AML-193 (cell line): ENCODE measurements at places on chromosomes 13 and 19.
A peak's percentile ranks its signal among the peaks of the same experiment; 100 is the strongest.

DNA sequence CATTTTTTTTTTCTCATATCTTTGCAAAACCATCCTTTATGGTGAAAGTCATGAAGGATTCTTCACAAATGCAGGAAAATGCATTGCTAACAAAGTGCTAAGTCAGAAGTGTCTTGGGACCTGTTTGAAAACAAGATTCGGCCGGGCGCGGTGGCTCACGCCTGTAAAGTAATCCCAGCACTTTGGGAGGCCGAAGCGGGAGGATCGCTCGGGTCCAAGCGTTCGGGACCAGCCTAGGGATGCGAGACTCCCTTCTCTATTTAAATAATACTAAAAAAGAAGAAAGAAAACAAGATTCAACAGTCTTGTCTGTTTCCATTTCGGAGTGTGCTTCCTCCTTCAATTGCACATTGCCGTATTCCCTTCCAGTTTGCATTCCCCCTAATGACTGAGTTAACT is 819 bp downstream of the EID2B start:
- DNase-seq = no peak

- no peak for DNase-seq
Measured at GRCh38 chr19:13817018-13817614, 21.9 kb downstream of the ZSWIM4 start.

GRCh38 chr13:104461049-104461448 is 1394.8 kb upstream of the SLC10A2 start:
- DNase-seq = no peak

DNA sequence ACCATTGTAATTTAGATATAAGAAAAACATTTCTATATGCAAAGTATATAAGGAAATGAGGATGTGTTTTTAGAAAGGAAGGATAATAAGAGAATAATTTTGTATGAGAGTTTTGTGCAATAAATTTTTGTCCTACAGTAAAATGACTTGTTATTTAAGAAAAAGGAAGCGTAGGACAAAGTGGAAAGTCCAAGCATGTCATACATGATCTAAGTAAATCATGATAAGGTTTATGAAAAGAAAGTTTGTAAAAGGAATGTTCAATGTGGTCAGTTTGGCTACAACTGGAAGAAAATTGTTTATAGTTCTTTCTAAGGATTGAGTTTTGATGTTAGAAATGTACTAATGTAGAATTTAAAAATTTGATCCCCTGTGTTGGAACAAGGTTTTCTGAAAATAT is 222.3 kb downstream of the KATNAL1 start:
- DNase-seq = no peak

GRCh38 chr19:47104680-47105079 is 8.9 kb downstream of the ZC3H4 start:
- no peak for DNase-seq

- no peak for DNase-seq
Measured at GRCh38 chr19:492091-492531, 4.2 kb upstream of the MADCAM1 start.

- DNase-seq = no peak
Measured at GRCh38 chr13:71149046-71149445, 718.0 kb downstream of the DACH1 start.

DNA sequence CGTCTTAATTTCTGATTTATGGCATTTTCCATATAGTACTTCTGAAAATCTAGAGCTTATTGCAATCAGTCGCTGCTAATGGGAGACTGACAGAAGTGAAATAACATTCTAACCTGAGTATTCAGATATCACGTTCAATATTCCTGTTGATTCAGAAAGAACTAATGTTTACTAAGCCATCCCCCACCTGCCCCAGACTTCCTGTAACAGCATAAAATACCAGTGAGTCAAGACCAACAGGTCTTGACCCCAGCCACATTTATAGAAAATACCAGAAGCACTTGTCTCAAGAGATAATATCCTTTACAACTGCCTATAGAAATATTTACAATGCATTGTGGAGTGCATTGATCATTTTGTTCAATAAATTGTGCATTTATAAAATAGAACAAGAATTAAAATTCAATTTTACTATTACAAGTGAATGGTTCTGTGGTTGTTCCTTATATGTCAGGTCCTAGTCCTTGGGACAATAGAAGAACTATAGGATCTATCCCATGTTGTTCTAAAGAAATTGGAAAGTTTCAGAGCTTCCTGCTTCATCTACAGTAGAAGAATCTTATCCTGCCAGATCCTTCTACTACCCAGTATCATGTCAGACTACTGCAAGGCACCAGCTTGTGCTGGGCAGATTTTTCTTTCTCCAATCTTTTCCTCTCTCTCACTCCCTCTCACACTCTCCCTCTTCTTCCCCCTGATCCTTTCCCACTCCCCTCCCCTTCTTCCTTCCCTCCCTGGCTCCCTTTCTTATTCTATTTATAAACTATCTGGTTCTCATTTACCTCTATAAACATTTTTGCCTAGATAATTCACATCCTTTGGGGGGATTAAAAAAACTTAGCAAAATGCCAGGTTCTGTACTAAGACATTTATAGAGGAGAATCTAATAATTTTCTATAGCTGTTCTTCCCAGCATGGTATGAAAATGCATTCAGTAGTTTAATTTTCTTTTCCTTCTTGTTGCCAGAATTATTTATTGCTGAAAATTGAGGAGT is 629.9 kb downstream of the DIAPH3 start:
- no peak for DNase-seq

DNA sequence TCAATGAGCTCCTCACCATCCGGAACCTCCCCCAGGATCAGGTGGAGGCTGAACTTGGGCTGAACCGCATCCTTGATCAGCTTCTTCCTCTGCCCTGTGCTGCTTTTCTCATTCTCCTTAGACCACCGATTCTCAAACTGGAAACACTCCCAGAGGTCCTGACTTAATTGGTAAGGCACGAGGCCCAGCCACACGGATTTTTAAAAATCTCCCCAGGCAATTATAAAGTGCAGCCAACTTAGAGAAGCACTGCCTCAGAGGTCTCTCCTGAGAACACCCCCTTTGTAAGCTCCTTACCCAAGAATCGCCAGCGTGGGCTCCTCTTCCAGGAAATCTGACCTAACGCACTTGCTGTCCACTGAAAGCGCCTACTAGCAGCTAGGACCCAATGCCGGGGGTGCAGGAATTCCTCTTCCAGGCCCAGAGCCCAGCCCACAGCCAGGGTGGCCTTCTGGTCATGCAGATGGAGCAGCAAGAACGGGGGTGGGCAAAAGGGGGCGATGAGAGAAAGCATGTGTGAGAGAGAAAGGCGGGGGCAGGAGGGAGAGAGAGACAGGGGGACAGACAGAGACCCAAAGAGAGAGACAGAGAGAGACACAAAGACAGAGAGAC is 66.9 kb upstream of the CACNA1A start:
- no peak for DNase-seq

GRCh38 chr13:99758460-99759162 is 213.0 kb downstream of the ZIC5 start:
- DNase-seq = no peak

- DNase-seq = no peak
Measured at GRCh38 chr19:48338802-48339503, 13.6 kb downstream of the EMP3 start.

DNA sequence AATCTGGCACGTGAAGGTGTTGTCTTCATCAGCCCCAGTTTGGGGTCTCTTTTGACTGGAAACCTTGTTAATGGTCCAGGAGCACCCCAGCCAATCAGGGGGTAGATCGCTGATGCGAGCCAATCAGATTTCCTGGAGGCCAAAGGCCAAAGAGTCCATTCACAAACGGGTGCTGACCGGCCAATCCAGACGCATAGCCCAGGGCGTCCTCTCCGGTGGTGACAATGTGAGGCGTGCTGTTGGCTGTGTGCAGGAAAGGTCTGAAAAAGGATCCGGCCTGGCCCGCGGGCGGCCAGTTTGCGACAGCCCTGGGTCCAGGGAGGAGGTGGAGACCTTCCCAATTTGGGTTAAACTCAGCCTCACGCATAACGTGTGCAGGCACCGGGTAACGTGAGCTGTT is 3.1 kb downstream of the MAST3 start:
- no peak for DNase-seq

DNA sequence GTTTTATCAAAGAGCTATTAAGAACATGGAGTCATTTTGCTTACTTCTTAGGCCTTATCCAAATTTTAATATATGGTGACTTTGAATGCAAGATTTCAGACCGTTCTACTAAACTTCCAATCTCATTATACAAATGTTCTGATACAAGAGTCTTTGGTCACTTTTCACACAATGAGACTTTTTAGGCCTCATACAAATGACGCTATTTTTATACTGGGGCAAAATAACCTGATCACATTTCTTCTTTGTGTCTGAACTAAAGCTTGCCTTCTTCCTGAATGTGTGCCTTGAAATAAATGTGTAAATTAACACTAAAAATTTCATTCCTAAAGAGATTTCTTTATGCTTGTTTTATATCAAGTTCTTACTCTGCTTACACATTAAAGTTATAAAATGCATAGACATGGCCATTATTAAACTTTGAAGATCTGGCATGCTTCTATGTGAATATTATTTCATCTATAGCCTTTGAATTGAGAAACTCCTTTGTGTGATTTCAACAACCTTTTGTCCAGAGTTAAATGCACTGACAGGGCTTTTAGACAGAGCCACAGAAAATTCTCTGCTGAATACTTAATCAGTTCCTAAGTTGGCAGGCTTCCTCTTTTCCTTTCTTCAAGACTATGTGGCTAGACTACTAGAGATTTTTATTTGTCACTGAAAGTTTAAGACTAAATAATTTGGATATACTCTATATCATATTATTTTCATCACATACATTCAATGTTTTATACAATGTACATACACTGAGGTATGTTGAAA is 86.1 kb downstream of the EDNRB start:
- DNase-seq = peak; percentile 91

DNA sequence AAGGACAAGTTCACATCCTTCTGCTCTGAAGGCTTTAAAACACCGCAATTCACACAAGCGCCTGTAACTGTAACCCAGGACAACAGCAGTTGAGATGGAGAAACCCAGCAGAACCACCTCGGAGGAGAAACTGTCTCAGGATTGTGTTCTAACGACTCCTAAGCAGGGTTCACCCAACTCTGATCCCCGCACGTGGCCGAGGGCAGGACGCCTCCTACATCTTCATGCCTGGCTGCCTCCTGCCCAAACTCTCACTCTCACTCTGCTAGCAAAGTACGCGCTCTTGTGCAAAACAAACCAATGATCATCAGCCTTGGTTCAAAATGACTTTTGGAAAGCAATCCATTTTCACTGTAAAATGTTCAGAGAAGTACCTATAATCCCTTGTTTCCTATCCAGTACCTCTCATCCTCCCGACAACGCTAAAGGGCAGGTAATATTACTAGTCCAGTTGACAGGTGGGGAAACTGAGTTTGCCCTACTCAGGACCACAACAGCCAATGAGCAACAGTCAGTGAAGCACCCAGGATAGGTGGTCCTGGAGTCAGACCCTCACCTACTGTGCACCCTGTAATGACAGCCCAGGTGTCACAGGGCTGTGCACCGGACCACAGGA is 25.6 kb downstream of the EPS15L1 start:
- no peak for DNase-seq

- no peak for DNase-seq
Measured at GRCh38 chr19:6602729-6603114, 11.8 kb upstream of the CD70 start.

DNA sequence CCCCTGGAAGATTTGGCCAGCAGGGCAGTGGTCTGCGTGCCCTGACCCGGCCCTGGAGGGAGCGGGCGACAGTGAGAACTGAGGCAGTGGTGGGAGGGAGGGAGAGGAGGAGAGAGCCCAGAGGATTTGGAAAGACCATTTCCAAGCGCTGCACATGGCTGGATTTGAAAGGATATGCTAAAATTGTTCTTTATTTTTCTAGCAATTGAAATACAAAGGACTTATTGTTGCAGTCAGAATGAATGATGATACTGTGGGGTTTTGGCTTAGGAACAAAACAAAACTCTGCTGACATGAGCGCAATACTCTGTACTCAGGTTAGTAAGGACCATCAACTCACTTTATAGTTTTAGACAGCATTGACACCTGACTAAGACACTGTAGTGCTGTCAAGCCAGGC is 69.5 kb downstream of the TNFRSF19 start:
- no peak for DNase-seq

DNA sequence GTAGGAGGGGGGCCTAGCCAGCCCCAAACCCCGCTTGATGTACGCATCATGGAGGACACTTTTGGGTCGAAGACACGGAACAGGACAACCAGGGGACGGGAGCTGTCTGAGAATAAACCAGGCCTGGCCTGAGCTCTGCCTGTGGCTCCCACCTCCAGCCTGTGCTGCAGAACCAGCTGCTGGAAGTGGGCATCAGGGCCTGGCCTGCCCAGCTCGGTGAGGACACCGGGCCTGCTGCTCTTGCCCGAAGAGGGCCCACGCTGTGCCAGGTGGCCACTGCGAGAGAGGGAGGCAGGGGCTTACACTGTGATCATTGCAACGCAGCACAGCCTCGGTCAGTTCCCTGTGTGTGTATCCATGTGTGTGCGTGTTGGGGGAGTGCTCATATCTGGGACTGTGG is 34.6 kb downstream of the CEBPG start:
- DNase-seq = no peak

DNA sequence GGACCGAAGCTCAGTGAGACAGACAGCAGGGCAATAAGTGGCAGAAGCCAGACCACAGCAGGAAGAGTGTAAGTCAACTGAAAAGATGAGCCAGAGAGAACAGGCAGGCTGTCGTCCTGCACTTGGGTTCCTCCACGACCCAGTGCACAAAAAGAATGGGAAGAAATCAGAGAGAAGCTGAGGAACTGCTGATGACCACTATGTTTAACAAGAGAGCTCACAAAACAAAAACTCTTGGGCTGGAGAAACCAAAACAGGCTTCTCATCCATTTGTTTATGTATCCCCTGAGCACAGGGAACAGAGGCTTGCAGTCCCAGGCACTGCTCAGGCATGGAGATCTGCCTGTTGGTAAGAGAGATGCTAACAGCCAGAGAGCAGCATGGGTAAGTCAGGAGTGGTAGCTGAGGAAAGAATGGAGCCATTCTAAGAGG is 14.0 kb downstream of the AKAP8L start:
- DNase-seq = no peak

- peak; percentile 83 for DNase-seq
Measured at GRCh38 chr19:28881616-28882015, 331.3 kb downstream of the UQCRFS1 start.

- DNase-seq = no peak
Measured at GRCh38 chr13:100532836-100533435, 55.7 kb downstream of the GGACT start.

DNA sequence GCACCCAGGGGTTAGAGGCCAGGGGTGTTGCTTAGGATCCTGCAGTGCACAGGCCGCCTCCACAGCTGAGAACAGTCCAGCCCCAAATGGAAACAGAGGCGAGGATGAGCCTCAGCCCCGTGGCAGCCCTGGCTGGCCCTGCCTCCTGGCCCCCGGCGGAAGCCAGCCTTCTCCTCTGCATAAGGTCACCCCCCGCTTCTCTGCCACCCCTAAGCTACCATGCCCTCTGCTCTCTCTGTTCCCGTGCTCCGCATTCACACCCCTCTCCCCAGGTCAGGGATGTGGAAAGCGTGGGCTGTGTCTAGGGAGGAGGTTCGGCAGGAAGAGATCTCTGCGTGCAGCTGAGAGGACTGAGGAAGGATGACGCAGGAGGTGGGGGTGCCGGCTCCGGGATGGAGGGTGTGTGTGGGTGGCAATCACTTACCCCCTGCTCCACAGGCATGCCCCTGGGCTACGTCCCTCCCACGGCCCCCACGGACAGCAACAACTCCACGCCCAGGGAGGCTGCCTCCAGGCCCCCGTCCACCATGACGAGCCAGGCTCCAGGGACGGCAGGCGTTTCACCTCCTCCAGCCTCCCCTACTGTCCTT is 6.0 kb downstream of the SSC5D start:
- DNase-seq = no peak

GRCh38 chr13:108760541-108760940 is 131.1 kb downstream of the MYO16 start:
- no peak for DNase-seq

- no peak for DNase-seq
Measured at GRCh38 chr19:55248704-55249103, 10.1 kb downstream of the PPP6R1 start.
